ENCODE measurements at places on chromosomes 2 and 18. TPM values are rescaled to one million over a fixed set of nuclear protein-coding genes. Genes with fewer than 3 reads are reported as not detected.

The TRIM54 gene
- total RNA-seq: not detected

The KCNE4 gene
- 3.1 TPM for total RNA-seq

The POTEC gene
- not detected for total RNA-seq

The EPB41L5 gene
- 18.0 TPM for total RNA-seq

The GRHL1 gene
- 1.3 TPM for total RNA-seq

The CCDC148 gene
- total RNA-seq: 3.5 TPM

The HMSD gene
- total RNA-seq: 0.53 TPM

The ADD2 gene
- not detected for total RNA-seq

The C18orf54 gene
- 10.2 TPM for total RNA-seq

The UGT1A4 gene
- not detected for total RNA-seq

The SLC5A6 gene
- 40.8 TPM for total RNA-seq

The LRP1B gene
- 0.08 TPM for total RNA-seq

The MATN3 gene
- total RNA-seq: 2.9 TPM

The SH3RF3 gene
- 6.1 TPM for total RNA-seq

The MORN2 gene
- 35.3 TPM for total RNA-seq

The NEUROD1 gene
- total RNA-seq: not detected

The DNAH6 gene
- 1.1 TPM for total RNA-seq

The PROKR1 gene
- not detected for total RNA-seq

All from SJSA1 (cell line).